ENCODE measurements at places on chromosomes 3 and 15.

DNA sequence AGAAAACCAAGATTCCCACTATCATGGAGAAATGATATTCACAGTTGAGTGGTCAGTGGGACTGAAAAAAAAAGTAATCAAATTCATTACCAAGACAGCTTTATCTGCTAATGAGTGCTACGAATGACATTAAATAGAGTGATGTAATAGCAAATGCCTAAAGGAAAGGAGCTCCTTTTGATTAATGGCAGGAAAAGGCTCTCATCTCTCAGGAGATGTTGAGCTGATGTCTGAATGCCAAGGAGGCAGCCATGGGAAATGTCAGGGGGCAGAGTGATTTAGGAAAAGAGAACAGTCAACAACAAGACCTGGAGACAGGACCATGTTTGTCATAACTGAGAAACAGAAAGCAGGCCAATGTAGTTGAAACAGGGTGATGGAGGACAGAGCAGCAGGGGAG, 96.7 kb upstream of the SNTN start:
- DNase-seq, result no peak

GRCh38 chr15:80791004-80791403, 11.8 kb downstream of the CEMIP start:
- no peak for DNase-seq

DNA sequence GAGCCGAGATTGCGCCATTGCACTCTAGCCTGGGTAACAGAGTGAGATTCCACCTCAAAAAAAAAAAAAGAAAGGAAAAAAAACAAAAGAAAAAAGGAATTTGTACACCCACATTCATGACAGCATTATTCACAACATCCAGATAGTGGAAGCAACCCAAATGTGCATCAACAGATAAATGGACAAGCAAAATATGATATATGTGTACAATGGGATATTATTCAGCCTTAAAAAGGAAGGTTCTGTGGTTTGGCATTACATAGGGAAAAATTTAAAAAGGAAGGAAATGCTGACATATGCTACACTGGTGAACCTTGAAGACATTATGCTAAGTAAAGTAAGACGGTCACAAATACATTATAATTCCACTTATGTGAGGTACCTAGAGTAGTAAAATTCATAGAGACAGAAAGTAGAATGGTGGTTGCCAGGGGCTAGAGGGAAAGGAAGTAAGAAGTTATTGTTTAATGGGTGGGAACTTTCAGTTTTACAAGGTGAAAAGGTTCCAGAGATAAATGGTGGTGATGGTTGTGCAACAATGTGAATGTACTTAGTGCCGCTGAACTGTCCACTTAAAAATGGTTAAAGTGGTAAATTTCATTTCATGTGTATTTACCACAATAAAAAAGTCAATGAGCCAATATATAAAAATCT, 118.5 kb downstream of the MYLK start:
- DNase-seq, result no peak

- no peak for DNase-seq
These were observed 6.7 kb downstream of the IDH2 start for GRCh38 chr15:90095521-90095959.

- no peak for DNase-seq
These were observed 44.0 kb downstream of the CHSY1 start for GRCh38 chr15:101207867-101208288.

GRCh38 chr3:192445770-192446644, 281.3 kb downstream of the FGF12 start:
- no peak for DNase-seq

- DNase-seq, result no peak
These were observed 33.5 kb downstream of the HCLS1 start for GRCh38 chr3:121627211-121627610.

DNA sequence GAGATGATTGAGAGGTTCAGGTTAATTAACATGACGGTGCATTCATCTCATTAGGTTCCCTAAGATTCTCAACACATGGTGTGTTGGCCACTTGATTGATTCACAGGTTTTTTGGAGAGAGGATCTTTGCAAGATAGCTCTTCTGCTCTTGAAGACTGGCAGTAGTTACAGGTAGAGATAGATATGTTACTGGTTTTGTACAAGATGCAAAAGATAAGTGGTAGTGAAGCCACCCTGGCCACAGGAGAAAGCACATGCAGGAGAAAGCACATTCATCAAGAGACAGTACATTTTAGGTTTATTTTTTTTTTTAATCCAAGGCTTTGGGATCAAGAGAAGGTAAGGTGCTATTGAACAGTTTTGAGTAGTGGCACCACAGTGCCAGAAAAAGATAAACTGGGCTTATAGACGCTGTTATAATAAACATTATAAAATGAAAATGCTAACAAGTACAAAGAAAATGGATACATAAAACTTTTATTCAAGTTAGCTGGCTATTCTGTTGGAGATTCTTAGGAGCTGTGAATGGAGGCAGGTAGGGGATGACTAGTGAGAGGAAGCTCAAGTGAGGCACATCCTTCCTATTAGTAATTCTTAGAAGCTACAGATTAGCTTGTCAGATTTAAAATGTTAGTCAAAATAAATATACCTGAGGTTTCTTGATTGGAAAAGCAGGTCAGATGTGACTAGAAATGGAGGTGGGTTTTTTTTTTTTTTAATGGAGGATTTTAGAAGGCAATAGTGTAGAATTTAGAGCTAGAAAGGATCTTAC, 10.8 kb downstream of the SELENOT start:
- no peak for DNase-seq

DNA sequence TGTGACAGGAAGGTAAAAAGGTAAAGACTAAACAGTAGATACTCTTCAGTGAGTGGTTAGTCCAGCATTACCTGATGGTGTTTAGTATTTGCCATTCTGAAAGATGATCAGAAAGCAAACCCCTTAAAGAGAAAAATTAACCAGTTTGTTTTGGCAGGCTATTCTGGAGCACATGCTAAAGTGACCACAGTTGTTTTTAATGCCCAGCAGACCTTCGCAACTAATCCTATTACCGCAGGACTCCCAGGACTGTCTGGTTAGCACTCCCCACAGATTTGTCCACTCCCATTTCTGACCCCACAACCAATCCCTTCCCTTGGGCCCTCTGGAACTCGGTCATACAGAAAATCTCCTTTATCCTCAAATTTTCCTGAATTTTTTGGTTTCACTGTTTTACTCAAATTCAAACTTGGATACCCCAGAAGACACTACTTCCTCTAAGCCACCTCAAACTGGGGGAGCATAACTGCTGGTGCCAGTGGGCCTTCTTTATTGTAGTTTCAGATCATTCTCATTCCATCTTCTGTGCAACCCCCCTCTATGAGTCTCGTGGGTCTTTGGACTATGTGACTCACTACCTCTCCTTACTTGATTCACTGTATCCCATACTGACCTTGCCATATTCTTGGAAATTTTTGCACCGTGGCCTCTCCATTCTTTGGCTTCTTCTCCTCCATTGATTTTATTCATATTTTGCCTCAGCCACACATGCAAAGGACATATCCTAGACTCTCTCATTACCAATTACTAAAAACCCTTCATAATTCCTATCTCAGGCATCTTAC, 104.4 kb downstream of the RBMS3 start:
- DNase-seq, result no peak

GRCh38 chr3:53800041-53800906, 45.9 kb downstream of the CHDH start:
- DNase-seq, result no peak

GRCh38 chr3:147428326-147428725, 19.2 kb downstream of the ZIC1 start:
- DNase-seq, result no peak

DNA sequence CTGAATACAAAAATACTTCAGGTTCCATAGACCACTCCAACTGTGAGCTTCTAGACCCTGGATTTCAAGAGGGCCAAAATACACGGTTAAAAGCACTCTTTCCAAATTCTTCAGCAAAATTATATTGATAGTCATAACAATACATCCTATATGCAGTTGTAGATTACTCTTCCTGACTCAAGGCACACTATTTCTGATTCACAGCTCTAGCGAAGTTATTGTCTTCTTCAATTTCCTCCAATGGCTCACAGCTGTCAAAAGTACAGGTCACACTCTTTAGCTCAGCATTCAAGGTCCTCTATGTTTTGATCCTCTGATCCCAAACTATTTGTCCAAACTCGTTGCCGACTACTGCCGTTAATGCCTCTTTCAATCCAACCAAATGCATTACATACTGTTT, 13.5 kb upstream of the CCDC80 start:
- no peak for DNase-seq

DNA sequence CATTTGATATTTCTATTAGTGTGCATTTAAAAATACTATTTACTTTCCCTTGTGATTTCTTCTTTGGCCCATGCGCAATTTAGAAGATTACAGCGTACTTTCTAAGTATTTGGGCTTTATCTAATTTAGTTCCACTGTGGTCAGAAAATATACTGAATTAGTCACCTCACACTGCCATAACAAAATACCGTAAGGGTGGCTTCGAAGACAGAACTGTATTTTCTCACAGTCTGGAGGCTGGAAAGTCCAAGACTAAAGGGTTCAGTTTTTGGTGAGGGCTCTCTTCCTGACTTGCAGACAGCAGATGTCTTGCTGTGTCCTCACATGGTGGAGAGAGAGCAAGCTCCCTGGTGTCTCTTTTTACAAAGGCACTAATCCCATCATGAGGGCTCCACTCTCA, 286.2 kb downstream of the ADAMTSL3 start:
- no peak for DNase-seq

All from GM18507 (cell line).